Kidney epithelial cell (primary cell): ENCODE measurements at places on chromosomes 1 and 21.

- DNase-seq: no peak
These were observed 29.7 kb upstream of the TRABD2B start for GRCh38 chr1:48026701-48027532.

- DNase-seq: no peak
These were observed 6.0 kb downstream of the SMCP start for GRCh38 chr1:152884085-152884484.

- no peak for DNase-seq
These were observed 109.6 kb upstream of the APP start for GRCh38 chr21:26280148-26280547.

DNA sequence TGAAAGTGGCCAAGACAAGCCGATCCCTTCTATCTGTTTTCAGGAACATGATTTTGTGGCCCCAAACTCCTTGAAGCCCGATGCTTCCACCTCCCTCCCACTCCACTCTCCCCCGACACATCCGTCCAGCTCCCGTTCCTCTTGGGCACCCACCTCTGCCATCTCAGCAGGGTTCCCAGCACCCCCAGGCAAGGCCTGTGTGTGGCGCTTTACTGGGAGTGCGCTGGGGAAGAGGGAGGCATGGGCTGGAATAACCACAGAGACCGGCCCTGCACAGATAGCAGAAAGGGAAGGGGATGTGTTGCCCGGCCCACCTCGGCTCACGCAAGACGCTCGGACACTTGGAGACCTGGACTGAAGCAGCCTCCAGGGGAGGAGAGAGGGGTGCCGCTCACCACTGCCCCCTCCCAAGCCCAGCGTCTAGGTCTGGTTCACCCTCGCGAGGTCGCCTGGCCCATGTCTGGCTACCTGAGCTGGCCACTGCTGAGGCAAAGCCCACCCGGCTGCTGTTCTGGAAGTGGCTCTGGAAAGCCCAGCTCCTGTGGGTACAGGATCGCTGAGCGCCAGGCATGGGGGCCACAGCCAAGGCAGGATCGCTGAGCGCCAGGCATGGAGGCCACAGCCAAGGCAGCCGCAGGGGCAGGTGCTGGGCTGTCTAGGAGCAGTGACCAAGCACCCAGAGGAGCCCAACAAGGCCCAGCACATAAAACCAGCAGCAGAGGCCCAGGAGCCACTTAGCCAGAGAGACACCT, 23.8 kb upstream of the COL18A1 start:
- DNase-seq: no peak

GRCh38 chr1:13753636-13754402, 53.8 kb downstream of the PRDM2 start:
- DNase-seq: no peak

- no peak for DNase-seq
These were observed 774.5 kb downstream of the USP25 start for GRCh38 chr21:16504281-16504680.

DNA sequence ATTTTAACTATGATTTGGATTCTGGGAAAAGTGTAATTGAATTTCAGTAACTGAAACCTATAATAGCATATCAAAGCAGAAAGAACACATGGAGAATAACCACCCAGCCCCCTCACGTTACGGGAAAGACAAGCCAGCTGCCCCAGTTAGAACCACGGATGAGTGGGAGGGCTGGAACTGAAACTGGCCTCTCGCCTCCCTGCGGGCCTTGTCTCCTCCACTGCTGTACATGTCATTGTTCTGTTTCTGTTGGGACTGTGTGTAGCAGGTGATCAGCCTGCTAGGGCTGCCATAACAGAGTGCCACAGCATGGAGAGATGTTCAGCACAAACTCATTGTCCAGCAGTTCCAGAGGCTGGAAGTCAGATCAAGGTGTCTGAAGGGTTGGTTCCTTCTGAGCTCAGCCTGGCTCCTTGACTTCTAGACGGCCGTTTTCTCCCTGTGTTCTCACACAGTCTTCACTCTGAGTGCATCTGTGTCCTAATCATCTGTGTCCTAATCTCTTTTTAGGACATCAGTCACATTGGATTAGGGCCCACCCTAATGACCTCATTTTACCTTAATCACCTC, 52.4 kb downstream of the MAP3K21 start:
- DNase-seq: no peak

- peak; percentile 75 for DNase-seq
These were observed at the start of gene TAGLN2 for GRCh38 chr1:159924791-159925718. Gene TAGLN2, minus strand, starts transcription at chr1:159925507. Its CDS starts 4,998 bp downstream, at chr1:159920509.

- no peak for DNase-seq
These were observed 80.9 kb downstream of the RNF220 start for GRCh38 chr1:44485934-44486460.

GRCh38 chr1:205568135-205568468, 63.6 kb downstream of the CDK18 start:
- no peak for DNase-seq

DNA sequence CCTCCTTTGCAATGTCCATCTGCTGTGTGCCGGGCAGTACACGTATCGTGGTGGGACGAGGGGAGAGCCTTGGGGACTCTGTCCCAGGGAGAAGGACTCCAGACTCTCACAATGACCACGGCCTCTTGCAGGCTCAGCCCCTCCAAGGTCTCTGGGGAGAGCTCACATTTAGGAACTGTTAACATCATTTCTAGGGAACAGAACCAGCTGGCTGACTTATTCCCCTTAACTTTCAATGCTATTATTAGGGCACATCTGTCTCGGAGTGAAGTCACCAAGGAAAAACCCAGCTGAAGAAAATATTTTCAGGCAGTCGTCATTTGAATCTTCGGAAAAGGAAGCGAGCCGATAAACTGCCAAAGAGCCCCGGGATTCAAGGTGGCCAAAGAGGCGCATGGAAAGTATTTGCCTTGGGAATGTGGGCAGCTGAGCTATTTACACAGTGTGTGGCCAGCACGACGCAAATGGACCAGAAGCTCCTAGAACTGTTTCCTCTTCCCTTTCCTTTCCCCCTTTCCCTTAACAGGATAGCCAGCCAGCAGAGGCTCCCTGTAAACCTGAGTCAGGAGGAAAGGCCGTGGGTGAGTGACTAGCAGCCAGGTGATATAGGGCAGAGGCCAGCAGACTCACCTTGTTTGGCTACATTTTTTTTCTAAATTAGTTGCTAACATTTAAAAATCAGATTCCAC, 74.5 kb downstream of the ITPKB start:
- DNase-seq: no peak

DNA sequence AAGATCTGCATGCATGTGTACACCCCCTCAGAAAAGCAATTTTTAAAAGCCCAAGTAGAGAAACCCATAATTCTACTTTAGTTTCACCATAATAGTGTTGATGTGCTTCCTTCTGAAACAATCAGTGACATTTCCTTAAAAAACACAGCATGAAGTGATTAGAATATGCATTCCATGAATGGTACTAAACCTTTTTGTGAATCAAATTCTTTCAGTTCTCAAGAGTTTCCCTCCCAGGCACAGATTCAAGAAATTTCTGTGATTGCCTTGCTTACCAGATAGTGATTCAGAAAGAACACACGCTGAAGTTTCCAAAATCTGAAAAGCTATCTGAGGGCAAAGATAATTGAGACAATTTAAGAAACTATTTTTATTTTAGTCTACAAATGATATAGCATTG, 136.4 kb upstream of the ADGRL2 start:
- no peak for DNase-seq

- DNase-seq: no peak
These were observed 2.2 kb downstream of the NR0B2 start for GRCh38 chr1:26911399-26912146.

- DNase-seq: no peak
These were observed 66.2 kb downstream of the CD46 start for GRCh38 chr1:207817778-207818751.

- no peak for DNase-seq
These were observed 1.4 kb upstream of the WDR26 start for GRCh38 chr1:224435999-224436398.

- DNase-seq: no peak
These were observed 38.0 kb downstream of the ARHGAP29 start for GRCh38 chr1:94199398-94199797.

GRCh38 chr21:21722731-21723130, 724.5 kb downstream of the NCAM2 start:
- DNase-seq: no peak

GRCh38 chr1:58765441-58765840, 18.4 kb downstream of the JUN start:
- no peak for DNase-seq

DNA sequence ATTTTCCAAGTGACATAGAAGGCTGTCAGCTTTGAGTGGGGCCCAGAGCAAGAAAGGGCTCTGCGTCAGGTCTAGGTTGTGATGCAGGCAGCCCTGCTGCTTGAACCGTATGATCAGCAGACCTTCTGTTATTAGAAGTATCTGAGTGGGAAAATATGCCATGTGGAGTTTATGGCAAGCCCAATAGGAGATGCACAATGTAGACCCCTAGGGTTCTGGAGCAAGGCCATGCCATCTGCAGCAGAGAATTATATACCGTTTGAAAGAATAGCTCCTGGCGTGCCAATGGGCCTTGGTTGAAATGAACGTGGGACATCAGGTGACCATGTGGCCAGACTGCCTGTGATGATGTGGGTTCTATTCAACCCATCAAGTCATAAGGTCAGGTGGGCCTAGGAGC, 44.1 kb upstream of the ZBTB18 start:
- no peak for DNase-seq

- no peak for DNase-seq
These were observed 480.0 kb downstream of the PTPRU start for GRCh38 chr1:29716306-29716705.

GRCh38 chr1:67843746-67844145, 10.5 kb upstream of the GNG12 start:
- DNase-seq: no peak

DNA sequence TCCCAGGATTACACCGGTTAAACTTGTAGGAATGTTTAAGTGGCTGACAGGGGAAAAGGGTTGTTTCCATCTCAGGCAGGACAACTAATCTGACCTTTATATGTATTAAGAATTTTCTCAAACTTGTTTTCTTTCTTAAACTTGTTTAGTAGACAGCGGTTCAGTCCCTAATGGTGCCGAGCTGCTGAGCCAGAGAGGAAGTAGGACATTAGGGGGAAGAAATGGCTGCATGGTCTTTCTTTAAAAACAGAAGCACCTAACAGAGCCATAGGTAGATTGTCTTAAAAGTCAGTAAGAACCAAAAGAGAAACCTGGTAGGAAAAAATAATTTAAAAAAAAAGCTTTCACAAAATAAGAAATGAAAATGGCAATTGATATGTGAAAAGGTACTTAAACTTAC, 3.3 kb downstream of the GBP4 start:
- no peak for DNase-seq

DNA sequence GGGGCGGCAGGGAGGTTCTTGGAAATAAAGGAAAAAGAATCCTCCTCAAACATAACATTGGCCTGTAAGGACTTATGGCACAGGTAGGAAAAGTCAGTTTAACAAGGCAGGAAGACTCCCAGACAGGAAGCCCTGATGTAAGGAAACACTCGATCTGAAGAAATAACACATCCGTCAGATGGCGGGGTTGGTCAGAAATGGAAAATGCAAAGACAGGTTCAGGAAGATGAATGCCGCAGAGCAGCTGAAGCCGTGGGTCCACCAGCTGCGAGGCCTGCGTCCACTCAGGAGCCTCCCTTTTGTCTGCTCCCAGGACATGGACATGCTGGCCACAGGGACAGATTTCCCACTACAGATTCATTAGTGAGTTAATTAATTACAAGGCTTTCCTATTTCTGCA, 3.8 kb downstream of the RSPH1 start:
- DNase-seq: no peak

GRCh38 chr1:213779228-213779627, 208.5 kb upstream of the PROX1 start:
- DNase-seq: no peak

DNA sequence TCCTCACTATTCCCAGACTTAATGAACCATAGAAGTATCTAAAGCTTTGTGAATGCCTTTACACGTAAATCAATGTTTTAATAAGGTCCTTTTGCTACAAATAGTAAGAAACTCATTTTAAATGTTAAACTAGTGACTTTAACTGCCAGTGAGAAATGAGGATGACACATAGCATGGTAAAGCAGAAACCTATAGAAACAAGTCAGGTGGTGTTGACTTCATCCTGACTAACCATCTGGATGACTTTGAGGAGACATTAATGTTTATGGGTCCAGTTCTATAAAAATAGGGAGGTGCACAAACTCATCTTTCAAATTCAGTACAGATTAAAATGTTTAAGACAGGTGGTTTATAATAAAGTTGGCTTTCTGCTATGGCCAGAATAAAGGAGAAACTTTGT, 85.4 kb downstream of the COLGALT2 start:
- no peak for DNase-seq

GRCh38 chr1:76005765-76006164, 68.8 kb upstream of the ST6GALNAC3 start:
- DNase-seq: no peak

- peak; percentile 28 for DNase-seq
These were observed 49.7 kb downstream of the MDM4 start for GRCh38 chr1:204565617-204566582.

GRCh38 chr1:232793944-232794343, 11.3 kb upstream of the MAP10 start:
- DNase-seq: peak; percentile 32

GRCh38 chr1:184865831-184866230, 108.5 kb downstream of the NIBAN1 start:
- DNase-seq: no peak

DNA sequence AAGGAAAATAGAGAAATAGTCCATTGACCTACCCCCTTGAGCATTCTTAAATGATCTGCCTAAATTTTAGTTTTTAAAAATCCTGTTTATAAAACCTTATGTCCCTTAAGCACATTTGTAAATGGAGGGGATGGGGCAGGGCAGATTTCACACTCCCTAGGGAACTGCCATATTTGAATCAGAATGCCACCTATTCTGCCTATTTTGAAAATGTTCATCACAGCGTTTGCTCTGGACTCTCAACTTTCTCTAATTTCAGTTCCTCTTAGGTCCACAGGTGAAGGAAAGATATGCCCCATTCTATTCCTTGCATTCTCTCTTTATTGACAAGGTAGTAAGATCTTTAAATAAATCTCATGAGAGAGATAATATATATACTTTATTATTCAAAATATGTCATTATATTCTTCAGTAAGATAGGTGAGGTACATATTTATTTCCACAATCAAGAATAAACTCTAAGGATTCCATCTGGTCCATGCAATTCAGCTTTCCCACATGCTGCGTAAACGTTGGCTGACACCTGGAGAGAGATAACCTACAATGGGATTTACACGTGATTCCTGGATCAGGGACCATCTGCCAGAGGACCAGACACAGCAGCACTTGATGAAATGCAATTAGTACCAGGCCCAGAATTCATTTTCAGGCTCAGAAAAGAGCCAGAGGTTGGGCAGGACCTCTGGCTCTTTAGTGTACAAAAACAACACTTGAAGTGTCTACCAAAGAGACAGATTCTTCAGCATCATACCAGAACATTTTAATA, 1.2 kb upstream of the LPGAT1 start:
- no peak for DNase-seq

GRCh38 chr21:28455253-28455600, 537.5 kb downstream of the LTN1 start:
- no peak for DNase-seq
